ENCODE measurements at places on chromosomes 7 and 10.

DNA sequence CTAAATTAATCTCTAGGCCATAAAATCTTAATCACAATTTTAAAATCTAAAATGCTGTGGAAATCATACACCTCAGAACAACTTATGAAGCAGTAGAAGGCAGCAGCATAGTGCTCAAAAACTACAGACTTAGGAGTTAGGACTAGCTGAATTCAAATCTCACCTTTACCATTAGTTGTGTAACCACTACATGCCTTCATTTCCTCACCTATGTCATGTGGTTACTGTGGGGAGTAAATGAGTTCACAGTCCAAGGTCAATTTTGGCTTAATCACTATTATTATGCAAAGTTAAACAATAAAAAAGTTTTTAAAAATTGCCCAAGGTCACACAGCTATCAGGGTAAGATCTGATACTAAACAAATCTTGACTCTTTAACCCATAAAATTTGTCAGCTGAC is 37.0 kb downstream of the SNX13 start:
- DNase-seq: no peak

DNA sequence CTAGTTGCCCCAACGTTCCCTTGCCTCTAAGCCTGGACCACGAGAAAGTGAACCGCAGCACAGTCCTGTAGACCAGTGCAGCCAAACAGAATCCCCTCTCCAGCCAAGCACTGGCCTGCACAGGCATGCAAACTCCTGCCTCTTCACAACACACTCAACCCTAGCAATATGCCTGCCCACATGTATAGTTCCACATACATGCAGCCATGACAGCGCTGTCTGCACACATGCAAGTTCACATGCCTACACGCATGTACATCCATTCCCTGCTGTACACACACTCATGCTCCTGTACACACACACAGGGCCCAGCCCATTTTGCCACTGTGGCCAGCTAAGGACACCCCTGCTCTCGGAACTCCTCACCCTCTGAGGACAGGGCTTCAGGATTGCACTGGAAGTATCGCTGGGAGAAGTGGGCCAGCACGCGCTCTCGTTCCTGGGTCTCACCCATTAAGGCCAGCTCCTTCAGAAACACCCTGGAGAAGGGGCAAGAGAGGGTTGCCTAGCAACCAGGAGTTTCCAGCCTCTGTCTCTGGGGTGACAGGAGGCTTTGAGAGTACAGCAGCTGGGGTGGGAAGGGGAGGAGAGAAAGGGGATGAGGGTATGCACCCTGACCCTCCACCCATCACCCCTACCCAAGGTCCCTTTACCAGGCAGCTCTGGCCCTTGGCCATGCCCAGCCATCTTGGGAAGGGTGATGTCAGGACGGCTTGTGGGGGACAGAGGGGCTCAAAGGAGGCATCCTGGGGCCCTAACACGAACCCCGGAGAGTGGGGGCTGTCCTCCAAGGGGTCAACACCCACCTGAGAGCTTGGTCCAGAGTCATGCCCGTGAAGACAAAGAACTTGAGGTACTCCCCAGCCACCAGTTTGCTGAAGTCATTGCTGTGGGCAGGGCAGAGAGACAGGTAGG is 7.0 kb downstream of the PSD start:
- DNase-seq: no peak

DNA sequence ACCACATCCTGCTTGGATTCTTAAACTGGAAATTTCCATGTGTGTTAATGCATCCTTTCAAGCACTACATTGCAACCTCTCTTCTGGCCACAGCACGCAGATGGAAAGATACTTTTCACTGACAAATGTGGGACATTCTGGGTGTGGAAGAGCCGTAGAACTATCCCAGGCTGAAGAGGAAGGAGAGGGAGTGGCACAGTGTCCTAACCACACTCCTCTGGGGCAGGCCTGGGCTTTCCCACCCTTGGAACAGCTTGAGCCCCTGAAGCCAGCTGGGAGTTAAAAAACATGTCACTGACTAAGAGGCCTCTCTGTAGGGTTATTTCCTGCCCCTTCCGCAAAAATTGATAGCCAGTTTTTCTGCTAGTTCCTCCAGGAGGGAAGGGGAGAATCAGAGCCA is 34.0 kb upstream of the DNMBP start:
- DNase-seq: peak; percentile 54

DNA sequence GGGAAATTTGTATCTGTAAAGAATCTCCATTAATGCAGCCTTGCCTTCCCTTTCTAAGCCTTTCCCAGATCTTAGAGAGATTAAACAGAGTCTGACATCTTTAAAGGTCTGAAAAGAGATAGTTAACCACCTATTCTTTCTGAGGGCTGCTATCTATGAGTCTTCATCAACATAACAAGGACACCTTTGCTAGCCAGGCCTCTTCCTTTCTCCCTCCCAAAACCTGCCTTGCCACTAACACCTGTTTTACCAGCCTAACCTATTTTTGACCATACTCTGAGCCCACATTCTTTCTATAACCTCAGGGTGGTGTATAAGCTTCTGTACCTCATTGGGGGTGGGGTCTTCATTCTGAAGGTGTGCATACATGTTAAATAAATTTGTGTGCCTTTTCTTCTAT is 217.1 kb downstream of the IPMK start:
- no peak for DNase-seq

GRCh38 chr7:24902931-24903330 is 77.0 kb downstream of the OSBPL3 start:
- no peak for DNase-seq

Measured in femur (tissue), 1 donor.